Stimulated activated CD8-positive, alpha-beta memory T cell treated with anti-CD3 and anti-CD28 coated beads, Interleukin-4, amount 100 ng/mL, for 1 hour (primary cell): ENCODE measurements at places on chromosomes 5 and 9.
A peak's percentile ranks its signal among the peaks of the same experiment; 100 is the strongest.

DNA sequence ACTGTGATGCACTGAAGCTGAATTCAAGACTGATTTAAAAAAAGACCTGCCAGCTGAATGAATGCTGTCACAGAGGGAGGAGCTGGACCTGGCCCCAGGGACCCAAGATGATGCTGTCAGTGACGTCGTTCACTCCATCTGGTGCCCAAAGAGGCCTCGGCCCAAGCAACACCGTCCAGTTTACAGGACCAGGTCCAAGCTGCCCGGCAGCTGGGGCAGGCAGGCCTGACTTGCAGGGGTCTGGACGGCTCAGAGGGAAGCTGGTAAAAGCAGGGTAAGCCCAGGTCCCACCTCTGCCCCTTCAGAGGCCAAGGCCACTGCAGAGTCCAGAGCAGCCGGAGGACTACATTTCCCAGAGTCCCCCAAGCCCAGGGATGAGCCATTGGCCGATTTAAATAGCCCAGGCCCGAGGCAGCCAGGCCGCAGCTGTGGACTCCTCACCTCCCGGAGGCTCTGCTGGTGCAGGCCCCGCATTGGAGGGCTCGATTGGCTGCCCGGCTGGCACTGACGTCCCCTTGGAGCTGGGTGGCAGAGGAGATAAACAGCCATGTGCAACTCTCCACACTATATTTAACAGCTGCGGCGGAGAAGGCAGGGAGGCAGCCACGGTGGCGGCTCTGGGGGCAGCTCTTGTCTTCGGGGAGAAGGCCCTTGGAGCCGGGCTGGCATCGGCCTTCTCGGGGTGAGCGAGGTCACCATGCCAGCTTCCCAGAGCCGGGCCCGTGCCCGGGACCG, at the start of gene PLPP7:
PLPP7 (plus strand) TSS at position 423 of the 735 bp plus-strand sequence; CDS start at position 698, 275 bp downstream.
- no peak for DNase-seq

DNA sequence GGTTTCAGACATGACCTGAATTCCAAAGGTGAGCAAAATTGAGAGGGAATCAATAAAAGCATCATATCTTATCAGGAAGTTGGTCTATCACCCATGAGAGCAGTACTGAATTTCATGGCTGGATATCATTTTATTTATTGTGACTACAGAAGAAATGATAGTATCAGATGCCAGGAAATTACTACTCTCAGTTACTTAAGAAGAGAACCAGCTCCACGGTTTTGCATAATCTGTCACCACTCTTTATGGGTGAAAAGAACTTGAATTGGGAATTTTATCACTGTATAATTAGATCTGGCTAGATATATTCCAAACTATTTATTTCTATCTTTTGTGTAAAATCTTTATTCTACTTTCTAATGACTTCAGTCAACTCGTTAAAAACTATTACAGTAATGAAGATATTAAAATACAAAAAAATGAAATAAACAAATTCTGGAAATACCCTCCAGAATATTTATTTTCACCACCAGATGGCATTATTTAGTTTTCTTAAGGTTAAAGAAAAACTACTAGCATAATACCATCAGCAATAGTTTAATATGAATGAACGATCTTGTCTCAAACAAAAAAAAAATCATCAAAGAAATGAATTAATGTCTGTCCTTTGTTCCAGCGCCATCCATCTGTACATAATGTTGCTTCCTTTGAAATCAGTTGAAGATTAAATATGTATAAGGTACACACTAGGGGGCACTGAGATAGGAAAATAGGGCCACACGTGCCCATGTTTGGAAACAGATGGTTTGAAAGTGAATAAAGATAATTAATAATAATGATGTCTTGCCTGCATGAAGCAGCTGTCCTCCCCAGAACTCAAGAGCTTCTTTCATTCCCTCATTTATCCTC, 84.7 kb upstream of the SLCO6A1 start:
- DNase-seq = no peak

DNA sequence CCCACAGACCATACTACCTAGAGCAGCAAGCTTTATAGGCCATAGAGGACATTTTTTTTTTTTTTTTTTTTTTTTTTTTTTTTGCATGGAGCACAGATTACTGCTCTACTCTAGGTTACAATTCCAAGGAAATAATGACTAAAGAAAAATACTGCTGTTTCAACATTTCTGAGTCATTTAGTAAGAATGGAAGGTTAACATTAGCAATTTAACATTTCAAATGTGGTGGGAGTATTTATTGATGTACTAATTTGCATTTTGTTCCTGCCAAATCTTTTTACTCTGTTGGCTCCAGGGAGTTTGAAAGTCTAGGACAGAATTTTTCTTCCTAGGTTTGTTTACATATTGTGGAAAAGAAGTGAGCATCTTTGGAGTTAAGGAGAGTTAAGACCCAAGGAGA, 142.1 kb upstream of the CCDC152 start:
- DNase-seq = no peak

- DNase-seq = no peak
Measured at GRCh38 chr5:53357439-53357838, 123.0 kb upstream of the FST start.

GRCh38 chr5:170183816-170184687, 48.7 kb upstream of the C5orf58 start:
- peak; percentile 2 for DNase-seq

DNA sequence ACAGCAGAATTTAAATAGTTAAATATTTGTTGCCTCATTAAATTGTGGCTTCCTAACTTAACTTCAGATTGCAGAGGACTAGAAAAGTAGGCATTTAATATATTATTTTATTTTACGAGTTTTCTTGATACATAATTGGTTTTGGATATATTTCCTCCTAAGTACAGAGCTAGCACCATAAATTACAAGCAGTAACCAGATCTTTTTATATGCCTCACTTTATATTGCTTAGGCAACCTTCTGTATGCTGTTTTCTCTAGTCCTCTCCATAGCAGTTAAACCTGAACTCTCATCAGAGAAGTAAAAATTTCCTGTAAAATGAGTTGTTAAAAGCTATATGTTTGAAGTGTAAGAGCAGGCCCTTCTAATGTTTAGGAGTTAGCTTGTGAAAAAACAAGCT, 144.2 kb downstream of the ZCCHC7 start:
- no peak for DNase-seq

GRCh38 chr9:81266674-81267073, 422.7 kb downstream of the TLE1 start:
- DNase-seq = no peak

DNA sequence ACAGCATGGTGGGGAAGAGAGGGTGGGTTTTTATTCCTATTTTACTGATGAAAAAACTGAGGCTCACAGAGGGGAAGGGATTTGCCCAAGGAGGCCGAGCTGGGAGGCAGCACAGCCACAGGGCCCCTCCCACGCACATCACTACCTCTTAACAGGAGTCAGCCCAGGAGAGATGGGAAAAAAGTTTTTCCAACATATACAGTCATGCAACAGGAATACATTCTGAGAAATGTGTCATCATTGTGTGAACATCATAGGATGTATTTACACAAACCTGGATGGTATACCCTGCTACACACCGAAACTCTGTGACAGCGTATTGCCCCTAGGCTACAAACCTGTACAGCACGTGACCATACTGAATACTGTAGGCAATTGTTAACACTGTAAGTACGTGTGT, 11.6 kb downstream of the TRAF1 start:
- DNase-seq = no peak

DNA sequence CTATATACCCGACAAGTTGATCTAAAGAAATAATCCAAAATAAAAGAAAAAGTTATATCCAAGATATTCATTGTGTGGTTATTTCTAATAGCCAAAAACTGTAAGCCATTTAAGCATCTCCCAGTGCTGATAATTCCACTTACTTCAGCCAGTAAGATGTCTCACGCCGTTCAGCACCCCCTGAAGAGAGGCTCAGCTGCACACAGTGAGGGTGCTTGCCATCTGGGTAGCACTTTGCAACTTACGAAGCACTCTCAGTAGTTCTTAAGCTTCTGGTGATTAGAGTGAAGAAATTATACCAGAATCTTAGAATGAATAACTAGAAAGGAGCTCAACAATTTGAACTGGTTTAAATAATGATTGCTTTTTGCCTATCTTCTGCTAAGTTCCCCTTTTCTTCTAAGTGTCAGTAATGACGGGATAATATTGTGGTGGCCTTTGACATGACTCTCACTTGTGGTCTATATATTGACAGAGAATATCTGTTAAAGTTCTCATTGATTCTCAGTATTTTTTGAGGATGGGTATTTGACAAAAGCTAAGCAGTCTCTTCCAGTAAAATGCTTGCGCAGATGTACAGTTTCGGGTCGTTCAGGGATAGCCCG, 26.2 kb upstream of the LTC4S start:
- no peak for DNase-seq

DNA sequence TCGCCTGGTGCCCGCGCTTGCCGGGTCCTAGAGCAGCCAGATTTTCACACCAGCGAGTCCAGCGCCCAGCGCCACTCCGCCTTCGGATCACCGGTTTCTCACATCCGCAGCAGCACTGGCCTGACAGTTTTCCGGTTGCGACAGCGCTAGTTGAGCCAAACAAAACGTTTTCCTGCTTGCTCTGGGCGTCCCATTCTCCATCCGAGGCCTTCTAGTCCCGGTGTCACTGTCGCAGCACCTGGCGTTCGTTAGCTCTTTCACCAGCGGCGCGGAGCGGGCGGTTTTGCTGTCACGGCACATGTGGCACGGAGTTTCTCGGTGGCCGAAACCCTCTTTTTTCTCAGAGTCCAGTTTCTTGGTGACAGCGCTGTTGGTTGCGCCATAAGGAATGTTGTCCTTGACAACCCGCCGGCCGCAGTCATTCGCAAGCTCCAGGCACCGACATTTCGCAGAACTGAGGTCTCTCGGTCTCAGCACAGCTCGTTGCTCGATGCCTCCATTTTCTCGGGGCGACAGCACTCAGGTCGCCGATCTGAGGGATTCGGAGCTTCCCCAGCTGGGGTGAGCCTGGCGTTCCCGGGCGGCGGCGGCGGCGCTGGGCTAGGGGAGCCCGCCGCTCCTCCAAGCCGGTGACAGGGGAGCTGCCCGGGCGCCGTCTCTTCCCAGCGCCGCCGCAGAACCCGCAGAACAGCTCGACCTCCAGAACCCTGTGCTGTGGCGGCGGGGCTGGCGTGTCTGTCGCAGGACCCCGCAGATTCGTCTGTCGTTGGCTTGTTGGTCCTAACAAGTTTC, 47.8 kb downstream of the ANXA2R start:
- peak; percentile 55 for DNase-seq

- no peak for DNase-seq
Measured at GRCh38 chr5:142779163-142779840, 9.1 kb downstream of the ARHGAP26 start.

DNA sequence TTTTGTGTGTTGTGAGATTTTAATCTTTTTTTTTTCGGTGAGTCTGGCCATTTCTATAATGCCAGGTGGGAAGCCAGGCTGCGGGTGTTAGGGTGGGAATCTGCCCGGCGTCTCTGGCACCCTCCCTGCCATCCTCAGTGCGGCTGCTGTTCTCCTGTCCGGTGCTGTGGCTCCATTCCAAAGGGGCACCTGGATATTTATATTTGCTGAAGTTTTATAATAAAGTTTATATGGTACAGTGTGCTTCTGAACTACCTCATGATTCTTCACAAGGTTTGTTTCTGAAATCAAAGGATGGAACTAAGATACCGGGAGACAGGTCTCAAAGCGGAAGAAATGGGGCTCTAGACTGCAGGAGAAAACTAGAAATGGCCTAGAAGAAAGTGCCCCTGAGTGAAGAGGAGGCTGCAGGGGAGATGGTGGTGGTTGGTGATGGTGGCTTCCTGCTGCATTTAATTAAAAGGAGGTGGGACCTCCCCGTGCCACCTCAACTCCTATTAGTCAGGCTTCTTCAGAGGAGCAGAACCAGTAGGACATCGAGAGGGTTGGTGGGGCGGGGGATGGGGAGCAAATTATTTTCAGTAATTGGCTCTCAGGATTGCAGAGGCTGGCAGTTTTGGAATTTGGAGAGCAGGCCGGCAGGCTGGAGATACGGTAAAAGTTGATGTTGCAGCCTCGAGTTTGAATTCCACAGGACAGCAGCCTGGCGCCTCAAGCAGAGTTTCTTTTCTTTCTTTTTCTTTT, 102.2 kb upstream of the ICE1 start:
- no peak for DNase-seq

GRCh38 chr5:135482381-135482933, 30.3 kb upstream of the TIFAB start:
- no peak for DNase-seq
